ENCODE measurements at places on chromosomes 3 and 15.

DNA sequence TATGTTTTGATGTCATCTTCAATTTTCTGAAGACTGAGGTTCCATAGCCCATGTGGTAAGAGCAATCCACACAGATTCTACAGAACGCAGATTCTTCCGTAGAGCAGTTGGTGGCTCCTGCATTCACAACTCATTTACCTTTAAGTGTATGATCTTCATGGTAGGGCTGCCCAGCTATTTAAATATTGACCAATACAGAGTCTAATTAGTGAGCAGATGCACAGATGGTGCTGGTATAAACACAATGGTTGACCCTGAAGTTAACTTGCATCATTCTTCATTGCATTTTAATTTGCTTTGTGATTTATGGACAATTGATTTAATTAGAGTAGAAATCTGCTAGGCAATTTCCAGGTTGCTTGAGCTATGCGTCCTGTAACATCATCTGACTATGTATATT, 269.2 kb downstream of the SQOR start:
- DNase-seq, result no peak

DNA sequence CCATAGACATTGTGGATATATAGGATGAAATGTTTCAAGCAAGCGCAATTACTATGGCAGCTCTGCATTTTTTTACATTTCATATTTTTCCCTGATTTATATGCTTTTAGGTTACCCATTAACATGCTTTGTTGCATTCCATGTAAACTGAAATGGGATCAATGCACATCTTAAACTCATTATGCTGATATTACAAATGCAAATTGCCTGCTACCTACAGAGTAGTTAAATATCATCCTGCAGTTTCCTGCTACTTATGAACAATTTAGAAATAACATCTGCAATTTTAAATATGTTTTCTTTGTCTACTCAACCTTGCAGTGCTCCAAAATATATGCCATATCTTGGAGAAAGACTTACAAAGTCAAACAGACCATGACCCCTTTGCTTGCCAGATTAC, 526.9 kb upstream of the NECTIN3 start:
- DNase-seq, result no peak

- DNase-seq, result no peak
Measured at GRCh38 chr3:127611251-127611650, 13.0 kb downstream of the MCM2 start.

GRCh38 chr3:192843723-192844485, 73.8 kb downstream of the MB21D2 start:
- DNase-seq, result no peak

GRCh38 chr3:147360646-147361453, 45.5 kb downstream of the ZIC4 start:
- DNase-seq, result no peak

DNA sequence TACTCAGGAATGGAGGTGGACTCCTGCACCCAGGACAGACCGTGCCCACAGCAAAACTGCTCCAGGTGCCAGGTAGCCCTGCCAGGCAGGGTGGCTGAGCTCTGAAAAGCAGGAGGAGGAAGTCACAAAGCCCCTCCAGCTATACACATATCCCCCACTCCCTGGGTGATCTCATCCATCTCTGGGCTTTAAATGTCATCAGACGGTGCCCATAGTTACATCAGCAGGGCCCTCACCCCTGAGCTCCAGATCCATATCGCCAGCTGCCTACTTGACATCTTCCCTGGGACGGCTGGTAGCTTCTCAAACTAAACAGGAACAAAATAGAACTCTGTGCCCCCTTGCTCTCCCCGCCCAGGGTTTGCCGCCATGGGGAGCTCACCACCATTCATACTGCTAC, 87.7 kb downstream of the MEGF11 start:
- no peak for DNase-seq

GRCh38 chr3:197093871-197094270, 64.3 kb upstream of the MELTF start:
- no peak for DNase-seq

- DNase-seq, result no peak
Measured at GRCh38 chr3:141150081-141150830, 81.4 kb upstream of the PXYLP1 start.

- DNase-seq, result no peak
Measured at GRCh38 chr15:81311752-81312464, 12.0 kb downstream of the STARD5 start.

DNA sequence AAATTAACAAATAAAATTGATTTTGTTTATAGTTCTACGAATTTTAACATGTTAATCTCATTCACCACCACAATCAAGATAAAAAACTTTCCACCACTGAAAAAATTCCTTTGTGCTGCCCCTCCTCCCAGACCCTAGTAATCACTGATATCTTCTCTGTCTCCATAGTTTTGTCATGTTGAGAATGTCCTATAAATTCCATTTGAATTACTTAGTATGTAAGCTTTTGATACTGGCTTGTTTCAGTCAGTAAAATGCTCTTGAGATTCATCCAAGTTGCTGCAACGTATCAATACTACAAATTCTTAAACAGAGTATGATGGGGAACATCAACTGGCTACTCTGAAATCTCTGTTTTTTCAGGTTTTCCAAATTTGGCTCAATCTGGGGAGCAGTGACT, 129.6 kb downstream of the CTNNB1 start:
- no peak for DNase-seq

DNA sequence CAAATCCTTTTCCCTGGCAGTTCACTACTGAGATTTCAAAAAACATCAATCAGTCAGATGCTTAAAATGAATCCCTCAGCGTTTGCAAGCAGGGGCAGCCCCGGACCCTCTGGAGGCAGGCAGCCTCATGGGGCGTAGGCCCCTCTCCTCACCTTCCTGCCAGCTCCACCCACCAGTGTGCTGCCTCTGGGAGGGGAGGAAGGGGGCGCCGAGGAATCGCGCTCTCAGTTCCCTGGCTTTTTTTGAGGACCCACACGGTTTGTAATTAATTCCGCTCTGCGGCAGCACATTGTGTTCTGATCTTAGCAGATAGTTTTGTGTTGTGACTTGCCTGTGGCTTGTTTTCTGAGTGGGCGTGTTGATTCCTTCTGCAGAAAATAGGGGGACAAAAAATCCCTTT, 159.9 kb downstream of the KLF13 start:
- no peak for DNase-seq

GRCh38 chr3:169387751-169388696, 275.5 kb downstream of the MECOM start:
- no peak for DNase-seq

- no peak for DNase-seq
Measured at GRCh38 chr15:51692154-51692553, 10.9 kb downstream of the SCG3 start.

DNA sequence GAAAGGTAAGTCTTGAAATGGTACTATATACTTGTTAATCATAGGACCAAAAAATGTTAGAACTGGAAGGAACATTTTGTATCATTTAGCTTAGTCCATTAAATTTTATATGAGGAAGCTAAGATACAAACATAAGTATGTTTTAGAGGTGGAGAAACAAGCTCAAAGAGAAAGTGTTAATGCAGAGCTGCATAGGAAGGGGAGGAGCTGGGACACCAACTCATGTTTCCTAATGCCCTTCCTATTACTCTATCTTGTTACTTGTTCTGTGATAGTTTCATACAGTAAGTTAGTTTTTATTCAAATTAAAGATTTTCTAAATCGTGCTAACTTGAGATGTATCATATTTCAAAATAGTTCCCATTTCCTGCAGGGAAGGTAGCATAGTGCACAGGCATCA, 7.4 kb downstream of the SLC35A5 start:
- DNase-seq, result no peak

DNA sequence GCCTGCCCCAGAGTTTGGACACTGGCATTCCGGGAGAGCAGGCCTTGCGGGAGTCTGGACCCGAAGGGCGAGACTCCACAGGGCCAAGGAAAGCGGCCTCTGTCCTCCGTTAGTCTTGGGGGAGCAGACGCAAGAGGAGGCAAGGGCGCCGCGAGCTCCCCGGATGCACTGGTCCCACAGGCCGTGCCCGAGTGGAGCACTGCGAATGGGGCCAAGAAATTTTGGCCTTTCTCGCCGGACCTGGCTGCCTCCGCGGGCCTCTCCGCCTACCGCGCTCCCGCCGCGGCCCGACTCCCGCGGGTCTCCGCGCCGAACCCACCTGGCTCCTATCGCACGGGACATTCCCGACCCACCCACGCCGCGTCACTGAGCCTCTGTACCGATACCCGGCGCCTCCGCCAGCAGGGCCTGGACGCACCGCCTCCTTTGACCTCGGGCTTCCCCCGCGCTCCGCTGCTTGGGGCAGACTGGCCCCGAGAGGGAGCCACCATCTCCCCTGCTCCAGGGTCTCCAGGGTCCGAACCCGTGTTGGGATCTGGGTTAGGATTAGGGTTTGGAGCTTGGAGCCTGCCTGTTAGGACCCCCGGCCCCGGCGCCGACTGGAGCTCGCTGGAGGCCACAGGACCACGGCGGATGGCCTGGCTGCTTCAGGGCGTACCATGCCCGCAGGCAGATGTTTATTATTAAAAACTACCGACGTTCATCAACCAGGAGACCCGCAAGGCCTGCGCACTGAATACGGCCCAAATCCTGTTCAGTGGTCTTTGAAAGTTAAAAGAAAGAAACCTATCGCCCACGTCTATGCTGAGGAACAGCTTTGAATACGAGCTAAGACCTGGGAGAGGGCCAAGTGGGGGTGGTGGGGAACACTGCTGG, 11.7 kb downstream of the SHOX2 start:
- DNase-seq, result no peak

DNA sequence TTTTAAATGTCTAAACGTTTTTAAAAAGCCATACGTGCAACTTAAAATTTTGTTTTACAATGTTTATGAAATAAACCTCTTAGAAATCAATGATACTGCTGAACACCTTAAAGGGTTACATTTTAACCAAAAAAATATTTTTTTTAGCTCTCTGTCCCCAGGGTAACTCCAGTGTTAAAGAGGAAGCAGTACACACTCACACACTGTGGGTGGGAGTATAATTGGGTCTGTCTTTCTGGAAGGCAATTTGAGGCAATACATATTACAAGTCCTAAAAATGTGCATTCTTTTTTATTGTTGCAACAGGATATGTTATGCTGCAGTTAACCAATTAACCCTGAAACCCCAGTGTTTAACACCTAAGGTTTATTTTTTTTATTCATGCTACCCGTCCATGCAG, 34.1 kb downstream of the WHAMM start:
- no peak for DNase-seq

All from GOT3 (cell line).